ENCODE measurements at places on chromosomes 1 and 21.

DNA sequence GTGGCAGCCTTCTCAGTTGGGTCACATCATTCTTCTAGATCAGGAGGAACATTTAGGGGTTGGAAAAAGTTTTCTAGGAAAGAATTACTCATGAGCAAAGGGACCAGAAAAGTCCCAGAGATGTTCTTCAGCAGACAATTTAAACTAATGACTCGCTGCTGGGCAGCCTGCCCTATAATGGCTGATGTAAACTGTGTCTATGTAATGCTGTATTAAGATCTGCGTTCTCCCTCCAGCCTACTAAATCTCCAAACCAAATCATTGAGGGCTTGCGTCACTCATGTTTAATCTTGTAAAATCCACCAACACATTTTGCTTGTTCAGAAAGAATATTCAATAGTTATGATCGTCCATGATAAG is 92.1 kb downstream of the LRRC8C start:
- DNase-seq: no peak

DNA sequence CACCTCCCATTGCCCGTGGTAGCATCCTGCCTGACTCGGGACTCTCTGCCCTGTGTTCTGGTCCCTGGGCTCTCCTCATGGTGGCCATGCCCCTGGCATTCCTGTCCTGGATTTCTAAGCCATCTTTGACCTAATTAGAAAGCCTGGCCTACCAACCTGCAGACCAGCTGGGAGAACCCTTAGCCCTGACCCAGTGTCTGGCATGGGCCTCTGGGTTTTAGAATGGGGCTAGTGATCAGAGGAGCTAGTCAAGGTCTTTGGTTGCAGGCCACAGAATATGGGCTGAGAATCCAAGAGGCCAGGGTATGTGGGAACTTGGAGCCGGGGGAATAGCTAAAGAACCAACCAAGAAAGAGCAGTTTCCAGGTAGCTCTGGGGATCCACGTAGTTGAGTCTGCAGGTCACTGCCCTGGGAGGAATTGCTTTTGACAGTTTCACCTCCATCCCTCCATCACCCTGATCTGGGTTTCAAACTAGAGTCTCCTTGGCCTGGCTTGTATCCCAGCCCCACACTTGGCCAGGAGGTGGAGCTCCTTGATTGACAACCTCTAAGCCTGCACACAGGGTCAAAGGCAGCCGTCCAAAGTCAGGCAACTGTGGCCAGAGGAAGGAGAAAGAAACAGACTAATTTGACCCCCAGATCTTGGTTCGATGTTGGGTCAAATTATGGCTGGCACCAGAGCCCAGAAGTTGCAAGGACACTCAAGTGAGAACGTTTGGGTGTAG is 54.7 kb upstream of the ABCG1 start:
- peak; percentile 58 for DNase-seq

GRCh38 chr1:210663730-210664573 is 335.2 kb downstream of the HHAT start:
- no peak for DNase-seq

DNA sequence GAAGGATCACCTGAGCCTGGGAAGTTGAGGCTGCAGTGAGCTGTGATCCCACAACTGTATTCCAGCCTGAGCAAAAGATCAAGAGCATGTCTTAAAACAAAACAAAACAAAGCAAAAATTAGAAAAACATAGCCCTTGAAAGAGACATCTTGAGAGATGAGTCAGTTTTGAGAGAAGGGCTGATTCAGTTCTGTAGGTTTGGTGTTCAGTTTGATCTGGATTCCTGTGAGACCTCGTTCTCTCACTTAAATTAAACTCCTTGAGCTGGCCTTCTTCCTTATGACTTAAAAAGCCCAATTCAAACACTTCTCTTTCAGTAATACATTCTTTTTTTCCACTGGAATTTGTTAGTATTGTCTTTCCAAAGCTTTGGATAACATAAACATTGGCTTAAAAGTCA is 164.2 kb downstream of the NRIP1 start:
- DNase-seq: no peak

DNA sequence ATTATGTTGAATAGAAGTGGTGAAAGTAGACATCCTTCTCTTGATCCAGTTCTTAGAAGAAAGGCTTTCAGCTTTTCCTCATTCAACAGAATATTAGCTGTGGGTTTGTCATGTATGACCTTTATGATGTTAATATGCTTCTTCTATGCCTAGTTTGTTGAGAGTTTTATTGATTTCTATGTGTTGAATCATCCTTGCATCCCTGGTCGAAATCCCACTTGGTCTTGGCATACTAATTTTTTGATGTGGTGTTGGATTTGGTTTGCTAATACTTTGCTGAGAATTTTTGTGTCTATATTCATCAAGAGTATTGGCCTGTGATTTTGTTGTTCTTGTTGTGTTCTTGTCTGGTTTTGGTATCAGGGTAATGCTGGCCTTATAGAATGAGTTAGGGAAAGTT is 20.9 kb downstream of the CD55 start:
- no peak for DNase-seq

- no peak for DNase-seq
These were observed 84.8 kb downstream of the KCNJ15 start for GRCh38 chr21:38341546-38342012.

GRCh38 chr1:21585037-21585436 is 75.8 kb downstream of the ALPL start:
- DNase-seq: no peak

DNA sequence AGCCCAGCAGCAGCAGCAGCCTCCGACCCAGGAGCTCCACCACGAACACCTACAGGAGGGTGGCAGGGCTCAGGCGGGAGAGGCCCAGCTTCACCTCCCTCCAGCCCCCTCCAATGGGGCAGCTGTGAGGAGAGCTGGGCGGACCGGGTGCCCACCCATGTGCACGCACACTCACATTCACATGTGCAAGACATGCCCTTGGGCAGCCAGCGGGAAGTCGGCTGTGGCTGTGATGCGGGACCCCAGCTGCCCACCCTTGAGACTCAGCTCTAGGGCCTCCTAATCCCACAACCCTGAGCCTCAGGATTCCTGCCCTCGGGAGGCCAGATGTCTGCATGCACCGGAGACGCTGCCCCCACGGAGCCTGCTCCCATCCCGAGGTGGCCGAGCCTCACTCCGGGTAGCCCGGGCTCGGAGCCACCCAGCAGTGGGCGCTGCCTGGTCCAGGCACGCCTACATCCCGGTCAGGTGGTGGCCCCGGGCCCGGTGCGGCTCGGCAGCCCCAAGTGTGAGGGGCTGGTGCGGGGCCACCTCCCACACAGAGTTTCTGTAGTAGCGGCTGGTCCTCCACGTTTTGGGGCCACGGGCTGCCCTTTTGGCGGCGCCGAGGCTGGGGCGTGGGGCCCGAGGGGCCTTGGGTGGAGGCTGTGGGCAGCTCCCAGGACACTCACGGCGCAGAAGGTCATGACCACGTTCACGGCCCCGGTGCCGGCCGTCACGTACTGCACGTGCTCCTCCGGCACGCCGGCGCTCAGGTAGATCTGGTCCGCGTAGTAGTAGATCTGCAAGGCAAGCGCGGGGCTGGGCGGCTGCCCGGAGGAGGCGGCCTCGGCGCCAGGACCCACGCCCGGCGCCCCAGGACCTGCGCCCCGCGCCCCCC is 12.9 kb upstream of the SLC2A7 start:
- DNase-seq: no peak

- peak; percentile 68 for DNase-seq
These were observed at the start of the genes FBXO2 and FBXO44 for GRCh38 chr1:11654137-11654938. TSS of gene FBXO2 (minus strand) at chr1:11654429. CDS start at chr1:11654340, 89 bp downstream. TSS of gene FBXO44 (plus strand) at chr1:11654877. CDS start at chr1:11655836, 959 bp downstream.

DNA sequence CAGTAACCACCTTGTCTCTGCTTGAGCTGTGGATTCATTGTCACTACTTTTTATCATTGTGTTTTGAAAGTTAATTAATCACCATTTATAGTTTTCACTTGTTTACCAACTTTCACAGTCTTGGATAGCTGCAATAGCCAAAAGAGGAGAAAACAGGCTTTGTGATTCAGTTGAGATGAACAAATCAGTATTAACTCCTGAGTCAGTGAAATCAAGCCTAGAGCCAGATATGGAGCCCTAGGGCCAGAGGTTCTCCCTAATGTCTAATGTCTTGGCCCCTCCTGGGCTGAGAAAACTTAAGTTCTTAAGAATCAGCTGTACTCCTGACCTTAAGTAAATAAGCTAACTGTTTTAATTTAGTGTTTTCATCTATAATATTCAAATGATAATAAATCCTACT is 228.8 kb downstream of the DNM3 start:
- no peak for DNase-seq
